ENCODE measurements at places on chromosomes 11 and 22.
A peak's percentile ranks its signal among the peaks of the same experiment; 100 is the strongest.

- no peak overlapping the region for H3K27ac ChIP-seq
- no peaks in the 10 kb centered on the region for H3K27me3 ChIP-seq
- no peak overlapping the region for H3K4me3 ChIP-seq
- H3K4me1 ChIP-seq, result peaks cover 3% of the 10 kb centered on the region
- no peaks in the 10 kb centered on the region for H3K36me3 ChIP-seq
These were observed 12.6 kb upstream of the COX8A start for GRCh38 chr11:63961608-63962412.

- H3K27ac ChIP-seq, result no peak overlapping the region
- no peaks in the 10 kb centered on the region for H3K36me3 ChIP-seq
- no peak for DNase-seq
- H3K4me3 ChIP-seq, result no peak overlapping the region
These were observed 146.4 kb upstream of the TIMP3 start for GRCh38 chr22:32655068-32655467.

DNA sequence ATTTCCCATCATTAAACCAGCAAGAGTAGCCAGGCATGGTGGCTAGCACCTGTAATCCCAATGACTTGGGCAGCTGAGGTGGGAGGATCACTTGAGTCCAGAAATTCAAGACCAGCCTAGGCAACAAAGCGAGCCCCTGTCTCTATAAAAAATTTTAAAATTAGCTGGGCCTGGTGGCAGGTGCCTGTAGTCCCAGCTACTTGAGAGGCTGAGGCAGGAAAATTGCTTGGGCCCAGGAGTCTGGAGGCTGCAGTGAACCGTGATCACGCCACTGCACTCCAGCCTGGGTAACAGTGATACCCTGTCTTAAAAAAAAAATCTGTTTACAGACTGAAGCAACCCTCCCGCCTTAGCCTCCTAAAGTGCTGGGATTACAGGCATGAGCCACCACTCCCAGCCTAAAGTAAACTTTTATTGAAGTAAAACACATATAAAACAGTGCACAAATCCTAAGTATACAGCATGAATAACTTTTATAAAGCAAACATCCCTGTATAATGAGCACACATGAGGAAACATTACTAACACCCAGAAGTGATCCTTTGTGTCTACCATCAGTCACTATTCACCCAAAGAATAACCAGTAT is 12.6 kb downstream of the UCP3 start:
- no peaks in the 10 kb centered on the region for H3K27me3 ChIP-seq
- no peak for DNase-seq
- no peaks in the 10 kb centered on the region for H3K36me3 ChIP-seq
- H3K4me1 ChIP-seq, result no peaks in the 10 kb centered on the region

- H3K27me3 ChIP-seq, result no peaks in the 10 kb centered on the region
- DNase-seq, result no peak
- H3K36me3 ChIP-seq, result peaks cover 34% of the 10 kb centered on the region
- H3K4me3 ChIP-seq, result no peak overlapping the region
- H3K4me1 ChIP-seq, result no peaks in the 10 kb centered on the region
These were observed 122.4 kb downstream of the ETS1 start for GRCh38 chr11:128464878-128465450.

- H3K36me3 ChIP-seq, result peaks cover 12% of the 10 kb centered on the region
- H3K27me3 ChIP-seq, result no peaks in the 10 kb centered on the region
- H3K4me3 ChIP-seq, result no peak overlapping the region
- no peaks in the 10 kb centered on the region for H3K4me1 ChIP-seq
- H3K27ac ChIP-seq, result no peak overlapping the region
These were observed 281.9 kb downstream of the CADM1 start for GRCh38 chr11:115222218-115222862.

GRCh38 chr22:38718414-38718813 is 12.7 kb downstream of the GTPBP1 start:
- H3K27ac ChIP-seq, result no peak overlapping the region
- H3K27me3 ChIP-seq, result no peaks in the 10 kb centered on the region
- H3K4me3 ChIP-seq, result no peak overlapping the region
- peak; percentile 87 for DNase-seq
- peaks cover 8% of the 10 kb centered on the region for H3K4me1 ChIP-seq
- H3K36me3 ChIP-seq, result peaks cover 70% of the 10 kb centered on the region

- H3K27me3 ChIP-seq, result no peaks in the 10 kb centered on the region
- H3K4me3 ChIP-seq, result no peak overlapping the region
- DNase-seq, result no peak
- no peak overlapping the region for H3K27ac ChIP-seq
These were observed 453.4 kb downstream of the NTM start for GRCh38 chr11:131823772-131824171.

DNA sequence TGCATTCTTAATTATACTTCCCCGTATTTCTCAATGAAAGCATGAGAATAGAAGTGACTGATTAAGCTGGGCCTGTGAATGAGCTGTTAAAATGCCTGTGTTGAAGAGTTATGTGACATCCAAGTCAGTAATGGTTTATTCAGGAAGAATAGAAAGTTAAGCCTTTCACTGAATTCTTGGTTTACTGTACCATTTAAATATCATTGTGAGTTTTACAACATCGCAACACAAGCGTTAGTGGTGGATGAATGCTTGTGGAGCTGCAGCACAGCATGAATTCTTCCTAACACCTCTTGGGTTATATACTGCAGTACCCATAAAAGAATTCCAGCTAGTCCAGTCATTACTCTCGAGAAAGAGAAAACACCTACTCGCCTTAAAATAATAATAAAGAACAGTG is 257.8 kb downstream of the JRKL start:
- H3K27ac ChIP-seq, result no peak overlapping the region
- peaks cover 6% of the 10 kb centered on the region for H3K4me1 ChIP-seq
- no peak overlapping the region for H3K4me3 ChIP-seq
- no peaks in the 10 kb centered on the region for H3K27me3 ChIP-seq

DNA sequence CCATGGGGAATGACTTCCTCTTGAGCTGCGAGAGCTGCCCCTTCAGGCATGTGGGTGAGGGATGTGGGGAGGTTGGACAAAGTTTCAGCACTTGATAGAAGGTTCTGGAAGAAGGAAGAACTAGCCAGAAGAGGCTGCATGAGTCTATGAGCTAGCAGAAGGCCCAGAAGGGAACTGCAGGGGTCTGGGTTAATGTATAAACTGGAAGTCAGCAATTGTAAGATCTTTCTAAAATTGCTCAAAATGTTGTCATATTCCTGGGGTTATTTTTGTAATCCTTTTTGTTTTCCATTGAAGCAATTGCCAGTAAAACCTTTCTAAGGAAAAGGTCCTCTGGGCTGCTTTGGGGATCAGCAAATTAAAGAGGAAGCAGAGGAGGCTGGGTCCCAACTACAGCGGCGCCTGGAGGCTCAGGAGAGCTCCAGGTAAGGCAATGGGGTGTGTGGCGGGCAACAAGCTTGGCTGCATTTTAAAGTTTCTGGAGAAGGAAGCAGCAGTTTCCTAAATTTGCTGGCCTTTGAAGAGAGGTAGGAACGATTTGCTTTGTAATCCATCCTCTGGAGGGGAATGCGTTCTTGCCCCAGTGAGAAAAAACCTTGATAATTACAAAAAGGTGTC is 29.2 kb downstream of the ADAMTS15 start:
- no peak overlapping the region for H3K4me3 ChIP-seq
- no peak for DNase-seq
- H3K27ac ChIP-seq, result no peak overlapping the region
- no peaks in the 10 kb centered on the region for H3K4me1 ChIP-seq
- H3K27me3 ChIP-seq, result no peaks in the 10 kb centered on the region

GRCh38 chr11:115616971-115617370 is 112.8 kb upstream of the CADM1 start:
- DNase-seq, result no peak
- peaks cover 3% of the 10 kb centered on the region for H3K27me3 ChIP-seq
- H3K36me3 ChIP-seq, result no peaks in the 10 kb centered on the region
- H3K27ac ChIP-seq, result no peak overlapping the region
- peaks cover 3% of the 10 kb centered on the region for H3K4me1 ChIP-seq
- H3K4me3 ChIP-seq, result no peak overlapping the region

GRCh38 chr22:24339452-24339747 is 68.8 kb downstream of the SPECC1L start:
- no peak overlapping the region for H3K27ac ChIP-seq
- H3K36me3 ChIP-seq, result peaks cover 73% of the 10 kb centered on the region
- H3K4me3 ChIP-seq, result no peak overlapping the region
- DNase-seq, result no peak
- no peaks in the 10 kb centered on the region for H3K27me3 ChIP-seq

- no peaks in the 10 kb centered on the region for H3K4me1 ChIP-seq
- H3K27me3 ChIP-seq, result peaks cover 33% of the 10 kb centered on the region
- H3K27ac ChIP-seq, result no peak overlapping the region
- no peaks in the 10 kb centered on the region for H3K36me3 ChIP-seq
- DNase-seq, result no peak
- no peak overlapping the region for H3K4me3 ChIP-seq
These were observed 5.8 kb upstream of the SLC43A3 start for GRCh38 chr11:57432714-57433163.

- peaks cover 4% of the 10 kb centered on the region for H3K27me3 ChIP-seq
- peaks cover 4% of the 10 kb centered on the region for H3K36me3 ChIP-seq
- H3K4me1 ChIP-seq, result peaks cover 20% of the 10 kb centered on the region
- H3K4me3 ChIP-seq, result peak overlapping the region; percentile 89
- H3K27ac ChIP-seq, result peak overlapping the region; percentile 41
- DNase-seq, result no peak
These were observed 938 bp downstream of the FXYD6 start for GRCh38 chr11:117875382-117876058.

- H3K36me3 ChIP-seq, result no peaks in the 10 kb centered on the region
- DNase-seq, result no peak
- H3K27me3 ChIP-seq, result no peaks in the 10 kb centered on the region
- H3K4me1 ChIP-seq, result peaks cover 8% of the 10 kb centered on the region
- no peak overlapping the region for H3K4me3 ChIP-seq
- H3K27ac ChIP-seq, result no peak overlapping the region
These were observed 38.1 kb upstream of the KCNQ1OT1 start for GRCh38 chr11:2737866-2738265.

DNA sequence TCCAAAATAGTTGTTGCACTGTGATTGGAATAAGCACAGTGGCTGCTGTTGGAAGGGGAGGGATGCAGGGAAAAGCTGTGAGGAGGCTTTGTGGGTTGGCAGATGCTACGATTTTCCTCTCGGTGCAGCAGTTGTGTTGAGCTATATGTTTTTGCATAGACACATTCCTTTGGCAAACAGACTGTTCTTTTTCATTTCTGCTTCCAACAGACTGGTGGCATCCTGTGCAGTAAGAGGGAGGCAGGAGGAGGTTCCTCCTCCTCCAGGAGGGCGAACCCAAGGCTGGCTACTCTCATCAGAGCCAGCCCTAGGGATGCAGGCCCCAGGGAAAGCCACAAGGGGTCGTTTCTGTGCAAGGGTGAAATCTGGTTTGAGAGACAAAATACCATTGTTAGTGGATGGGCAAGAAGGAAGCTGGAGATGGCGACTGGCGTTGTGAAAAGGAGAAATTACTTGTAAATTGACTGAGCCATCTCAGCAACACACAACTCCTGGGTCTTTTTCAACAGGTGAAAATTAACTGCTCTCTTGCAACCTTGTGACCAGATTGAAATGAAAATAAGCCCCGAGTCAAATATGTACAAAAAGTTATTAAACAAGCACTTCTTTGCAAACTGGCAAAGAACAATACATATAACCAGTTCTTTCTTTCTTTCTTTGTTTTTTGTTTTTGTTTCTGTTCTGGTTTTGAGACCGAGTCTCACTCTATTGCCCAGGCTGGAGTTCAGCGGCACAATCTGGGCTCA is 26.5 kb upstream of the UBASH3B start:
- H3K27me3 ChIP-seq, result no peaks in the 10 kb centered on the region
- no peak overlapping the region for H3K27ac ChIP-seq
- no peaks in the 10 kb centered on the region for H3K4me1 ChIP-seq

DNA sequence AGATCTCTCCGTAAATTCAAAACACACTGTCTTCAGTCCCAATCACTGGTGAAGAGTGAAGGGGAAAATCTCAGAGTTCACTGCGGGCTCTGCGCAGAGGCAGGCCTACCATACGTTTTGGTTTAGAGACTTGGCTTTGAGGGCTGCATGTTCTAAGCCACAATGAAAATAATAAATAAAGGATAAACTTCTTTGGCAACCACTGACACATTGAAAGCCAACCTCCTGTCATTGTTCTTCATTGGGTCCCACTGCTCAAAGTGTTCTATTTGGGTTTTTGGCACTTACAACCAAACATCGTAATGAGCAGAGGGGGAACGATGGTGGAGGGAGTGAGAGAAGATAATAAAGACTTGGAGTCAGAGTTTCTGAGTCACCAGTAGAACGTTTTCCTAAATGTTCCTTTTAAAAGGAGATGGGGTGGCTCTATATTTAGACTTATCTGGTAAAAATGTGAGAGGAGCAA is 472.9 kb downstream of the SOX6 start:
- no peak overlapping the region for H3K27ac ChIP-seq
- H3K36me3 ChIP-seq, result no peaks in the 10 kb centered on the region
- no peaks in the 10 kb centered on the region for H3K27me3 ChIP-seq
- peaks cover 23% of the 10 kb centered on the region for H3K4me1 ChIP-seq
- no peak overlapping the region for H3K4me3 ChIP-seq

- no peak overlapping the region for H3K4me3 ChIP-seq
- no peaks in the 10 kb centered on the region for H3K27me3 ChIP-seq
- no peaks in the 10 kb centered on the region for H3K4me1 ChIP-seq
These were observed 47.3 kb downstream of the CTTN start for GRCh38 chr11:70445605-70446004.

- DNase-seq, result no peak
- no peak overlapping the region for H3K4me3 ChIP-seq
- H3K4me1 ChIP-seq, result no peaks in the 10 kb centered on the region
These were observed 96.9 kb downstream of the CNTN5 start for GRCh38 chr11:99117603-99118002.

DNA sequence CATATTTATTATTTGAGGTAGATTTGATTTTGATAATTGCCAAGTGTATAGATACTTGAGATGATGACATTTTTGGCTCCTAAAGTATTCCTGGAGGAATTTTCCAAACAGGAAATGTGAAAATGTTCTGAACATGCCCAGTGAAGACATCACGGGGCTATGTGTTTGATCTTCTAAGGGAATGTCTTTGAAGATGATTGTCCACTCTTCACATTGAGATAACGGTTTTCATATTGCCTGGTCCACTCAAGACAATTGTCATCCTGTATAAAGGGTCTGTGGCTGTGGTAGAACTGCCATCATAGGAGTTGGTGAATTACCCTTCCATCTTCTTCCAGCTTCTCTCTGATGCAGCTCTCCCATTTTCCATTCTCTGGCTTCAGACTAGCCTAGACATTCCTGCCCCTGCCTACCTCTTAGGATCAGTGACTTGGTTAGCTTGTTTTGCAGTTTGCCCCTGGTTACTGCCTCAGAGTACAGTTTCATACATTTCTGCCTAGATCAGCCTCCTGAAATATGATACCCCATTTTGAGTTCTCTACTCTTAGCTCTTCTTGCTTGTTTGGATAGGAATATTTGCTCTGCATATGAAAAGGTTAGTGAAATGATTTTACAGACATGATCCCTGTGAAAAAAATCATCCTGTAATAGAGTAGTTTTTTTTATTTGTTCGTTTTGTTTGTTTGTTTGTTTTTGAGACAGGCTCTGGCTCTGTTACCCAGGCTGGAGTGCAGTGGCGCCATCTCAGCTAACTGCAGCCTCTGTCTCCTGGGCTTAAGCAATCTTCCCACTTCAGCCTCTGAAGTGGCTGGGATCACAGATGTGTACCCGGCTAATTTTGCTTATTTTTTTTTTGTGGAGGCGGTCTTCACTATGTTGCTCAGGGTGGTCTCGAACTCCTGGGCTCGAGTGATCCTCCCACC is 111.4 kb upstream of the SORL1-AS1 start:
- no peak for DNase-seq
- H3K4me1 ChIP-seq, result peaks cover 22% of the 10 kb centered on the region
- peaks cover 4% of the 10 kb centered on the region for H3K36me3 ChIP-seq

GRCh38 chr11:64868904-64869570 is 9.4 kb downstream of the EHD1 start:
- H3K27ac ChIP-seq, result no peak overlapping the region
- no peak overlapping the region for H3K4me3 ChIP-seq
- H3K4me1 ChIP-seq, result peaks cover 19% of the 10 kb centered on the region

Measured in endodermal cell (in vitro differentiated cells).